ENCODE measurements at places on chromosomes 5 and 9.

DNA sequence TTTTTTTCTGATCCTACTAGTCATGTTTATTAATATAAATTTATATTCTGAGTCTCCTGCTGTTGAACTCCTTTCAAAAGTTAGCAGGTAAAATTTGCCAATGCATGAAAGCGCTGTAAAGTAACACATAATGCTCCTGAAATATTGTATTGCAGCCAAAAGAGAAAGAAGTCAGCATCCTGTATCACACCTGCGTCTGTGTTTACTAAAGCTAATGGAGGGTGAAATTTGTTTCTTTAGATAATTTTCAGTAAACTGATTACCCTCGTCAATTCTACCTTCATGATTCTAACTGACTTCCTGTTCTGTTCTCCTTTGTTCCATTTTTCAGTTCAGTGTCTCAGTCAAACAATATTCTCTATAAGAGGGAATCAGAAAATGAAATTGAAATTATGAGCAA, 415.4 kb downstream of the CDH9 start:
- no peak for DNase-seq

- no peak for DNase-seq
Observed at GRCh38 chr5:162995568-162995967, 441.8 kb upstream of the CCNG1 start.

DNA sequence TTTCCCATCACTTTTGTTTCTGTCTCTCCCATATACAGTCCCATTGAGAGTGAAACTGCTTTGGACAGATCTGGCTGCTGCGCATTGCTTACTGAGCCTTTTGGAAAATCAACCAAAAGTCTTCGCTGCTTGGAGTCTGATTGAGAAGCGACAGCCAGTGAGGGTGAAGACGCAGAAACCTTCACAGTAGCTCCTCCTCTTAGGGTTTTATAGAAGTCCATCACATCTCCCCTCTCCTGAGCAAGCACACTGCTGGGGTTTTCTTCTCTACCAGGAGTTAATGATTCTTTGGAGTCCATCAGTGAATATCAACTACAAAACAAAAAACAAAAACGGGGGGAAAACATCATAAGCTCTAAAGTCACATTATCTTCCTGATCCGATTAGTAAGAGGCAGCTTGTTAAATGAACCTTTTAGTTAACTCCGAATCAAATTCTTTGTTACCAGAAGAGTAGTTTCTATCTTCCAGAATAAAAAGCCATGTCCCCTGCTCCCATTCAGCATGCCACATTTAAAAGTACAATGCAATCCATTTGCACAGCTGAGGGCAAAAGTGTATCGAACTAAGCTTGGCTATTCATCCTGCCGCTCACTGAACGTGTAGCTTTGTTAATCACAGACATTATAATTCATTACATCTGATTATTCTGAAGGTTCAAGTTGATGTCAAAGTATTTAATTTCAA, 2.8 kb downstream of the NR3C1 start:
- no peak for DNase-seq

- no peak for DNase-seq
Observed at GRCh38 chr9:70784456-70784855, 337.0 kb downstream of the TRPM3 start.

DNA sequence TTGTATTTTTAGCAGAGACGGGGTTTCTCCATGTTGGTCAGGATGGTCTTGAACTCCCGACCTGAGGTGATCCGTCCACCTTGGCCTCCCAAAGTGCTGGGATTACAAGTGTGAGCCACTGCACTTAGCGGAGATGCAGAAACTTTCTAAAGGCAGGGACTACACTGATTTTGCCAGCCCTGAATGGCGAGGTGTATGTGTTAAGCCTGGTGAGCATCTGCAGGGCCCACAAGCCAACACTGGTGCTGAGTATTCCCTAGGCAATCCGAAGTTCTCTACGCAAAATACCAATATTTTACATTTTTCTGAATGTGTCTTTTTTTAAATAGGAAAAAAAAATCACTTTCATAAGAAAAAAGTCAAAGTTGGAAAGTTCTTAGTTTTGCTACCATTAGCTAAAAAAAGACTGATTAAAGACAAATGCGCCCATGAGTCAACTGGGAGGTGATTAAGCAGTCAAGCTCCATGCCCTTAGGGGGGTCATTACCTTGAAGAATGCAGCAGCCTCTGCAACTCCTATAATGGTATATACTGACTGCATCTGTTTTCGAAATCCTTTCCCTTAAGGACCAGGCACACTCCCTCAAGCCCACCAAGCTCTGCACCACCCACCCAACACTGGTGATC, 502.8 kb downstream of the BNC2 start:
- DNase-seq, result no peak

GRCh38 chr5:59542306-59542705, 351.2 kb downstream of the PDE4D start:
- DNase-seq, result no peak

Measured in hematopoietic multipotent progenitor cell treated with erythropoietin and hydrocortisone succinate and interleukin-3 and kit ligand, for 15 days (in vitro differentiated cells).